ENCODE measurements at places on chromosomes 12 and 14. TPM values are rescaled to one million over a fixed set of nuclear protein-coding genes. Genes with fewer than 3 reads are reported as not detected.

Gene KRT1
- total RNA-seq: 0.20 TPM

Gene PPP1R1A
- 0.43 TPM for total RNA-seq

Gene PLEKHD1
- 0.50 TPM for total RNA-seq

Gene HSP90B1
- total RNA-seq: 857 TPM

- H3K27ac ChIP-seq: no peak overlapping the region
- H3K27me3 ChIP-seq: no peaks in the 10 kb centered on the region
- no peak for DNase-seq
- H3K36me3 ChIP-seq: no peaks in the 10 kb centered on the region
- H3K4me3 ChIP-seq: no peak overlapping the region
- H3K4me1 ChIP-seq: peaks cover 5% of the 10 kb centered on the region
Observed at GRCh38 chr12:90991952-90992465, 12.8 kb downstream of the EPYC start.

- H3K36me3 ChIP-seq: peaks cover 5% of the 10 kb centered on the region
- no peak overlapping the region for H3K27ac ChIP-seq
- no peak for DNase-seq
Observed at GRCh38 chr12:108525681-108526080, 10.6 kb downstream of the FICD start.

DNA sequence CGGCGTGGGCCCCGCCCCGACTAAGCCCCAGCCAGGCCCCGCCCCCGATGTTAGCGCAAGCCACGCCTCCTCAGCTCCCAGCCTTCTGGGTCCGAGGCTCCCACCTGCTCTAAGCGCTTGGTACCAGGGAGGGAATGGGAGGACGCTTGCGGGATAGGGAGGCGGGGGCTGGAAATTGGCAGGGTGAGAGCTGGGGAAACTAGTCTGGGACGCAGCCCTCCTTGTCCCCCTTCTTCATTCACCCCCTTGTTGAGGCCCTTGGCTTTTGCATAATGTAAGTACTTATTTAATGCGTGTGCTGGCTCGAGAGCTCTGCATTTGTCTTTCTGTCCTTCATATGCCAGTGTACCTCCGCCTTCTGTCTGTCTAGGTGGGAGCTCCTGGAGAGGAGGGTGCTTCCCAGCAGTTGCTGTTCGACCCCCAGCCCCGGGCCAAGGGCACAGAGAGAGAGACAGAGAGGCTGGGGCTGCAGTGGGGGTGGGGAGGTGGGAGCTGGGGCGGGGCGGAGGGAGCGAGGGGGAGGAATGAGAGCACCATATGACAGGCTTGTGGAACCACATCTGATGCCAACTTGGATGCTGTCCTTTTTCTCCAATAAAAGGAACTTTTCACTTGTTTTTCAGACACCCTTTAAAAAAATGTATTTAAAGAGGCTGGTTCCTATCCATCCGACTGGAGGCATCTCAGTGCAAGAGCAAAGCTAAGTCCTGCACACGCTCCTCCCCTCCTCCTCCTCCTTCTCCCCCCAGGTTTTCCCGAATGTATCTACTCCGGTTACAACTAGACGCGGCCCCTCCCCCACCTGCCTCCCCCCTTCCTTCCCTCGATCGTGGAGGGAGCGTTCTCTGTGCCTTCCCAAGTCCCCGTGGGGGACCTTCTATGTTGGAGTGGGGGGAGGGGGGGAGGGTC lies 25.6 kb upstream of the MAP1LC3B2 start:
- no peaks in the 10 kb centered on the region for H3K36me3 ChIP-seq
- DNase-seq: peak; percentile 87
- H3K27me3 ChIP-seq: no peaks in the 10 kb centered on the region

DNA sequence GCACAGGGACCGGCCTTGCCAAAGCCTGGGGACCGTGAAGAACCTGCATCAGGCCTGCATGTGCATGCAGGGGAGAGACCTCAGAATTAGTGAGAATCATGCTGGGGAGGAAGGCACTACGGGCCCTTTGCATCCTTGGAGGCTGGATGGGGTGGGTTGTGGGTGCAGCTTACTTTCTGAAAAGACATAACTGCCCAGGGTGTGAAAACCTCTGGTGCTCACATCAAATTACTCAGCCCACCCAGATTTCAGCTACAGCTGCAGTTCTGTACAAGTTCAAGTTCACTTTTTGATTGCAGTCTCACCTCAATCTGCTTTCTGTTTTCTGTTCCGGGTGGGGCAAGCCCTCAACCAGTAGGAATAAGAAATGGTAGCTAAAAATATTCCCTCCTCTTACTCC lies 130.6 kb downstream of the SLC15A4 start:
- no peaks in the 10 kb centered on the region for H3K36me3 ChIP-seq
- no peak for DNase-seq
- no peaks in the 10 kb centered on the region for H3K27me3 ChIP-seq
- no peaks in the 10 kb centered on the region for H3K4me1 ChIP-seq
- H3K27ac ChIP-seq: no peak overlapping the region
- no peak overlapping the region for H3K4me3 ChIP-seq

DNA sequence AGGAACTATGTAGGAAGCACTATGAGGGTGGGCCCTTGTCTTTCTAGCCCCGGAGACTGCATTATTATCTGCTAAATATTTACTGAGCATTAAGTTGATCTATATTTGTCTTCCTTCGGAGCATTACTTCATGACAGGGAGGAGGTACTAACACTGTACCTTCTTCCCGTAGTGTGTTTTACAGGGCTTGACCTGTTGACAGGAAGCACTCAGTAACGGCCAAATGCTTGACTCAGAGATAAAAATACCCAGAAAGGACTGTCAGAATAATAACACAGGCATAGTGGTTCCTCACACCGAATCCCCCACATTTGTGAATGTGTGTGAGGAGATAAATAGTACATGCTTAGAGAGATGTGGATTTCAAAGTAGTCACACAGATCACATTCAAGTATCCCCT lies 466.6 kb downstream of the EGLN3 start:
- H3K27me3 ChIP-seq: no peaks in the 10 kb centered on the region
- H3K4me1 ChIP-seq: no peaks in the 10 kb centered on the region
- no peaks in the 10 kb centered on the region for H3K36me3 ChIP-seq
- no peak for DNase-seq
- H3K27ac ChIP-seq: no peak overlapping the region

DNA sequence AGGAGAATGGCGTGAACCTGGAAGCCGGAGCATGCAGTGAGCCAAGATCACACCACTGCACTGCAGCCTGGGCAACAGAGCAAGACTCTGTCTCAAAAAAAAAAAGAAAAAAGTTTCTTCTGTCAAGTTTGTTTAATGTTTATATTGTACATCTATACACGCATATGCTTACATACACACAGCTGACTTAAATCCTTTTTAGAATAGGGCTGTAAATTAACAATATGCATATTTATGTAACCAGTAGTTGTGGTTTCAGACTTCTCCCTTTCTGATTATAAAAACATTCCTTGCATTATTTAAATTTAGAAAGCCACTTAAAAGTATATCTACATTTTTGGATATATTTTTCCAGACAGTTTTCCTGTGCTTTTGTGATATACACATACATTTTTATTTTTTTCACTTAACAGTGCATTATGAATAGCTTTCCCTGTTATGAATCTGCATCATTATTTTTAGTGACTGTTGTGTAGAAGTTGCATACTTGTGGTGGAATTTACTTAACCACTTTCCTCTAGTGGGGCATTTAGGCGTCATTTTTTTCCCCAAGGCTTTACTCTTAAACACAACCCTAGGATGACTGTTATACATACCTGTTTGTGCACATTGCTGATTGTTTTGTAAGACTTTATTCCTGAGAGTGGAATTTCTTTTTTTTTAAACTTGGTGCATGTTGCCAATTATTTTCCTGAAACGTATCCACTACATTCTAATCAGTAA lies 29.4 kb downstream of the POLR3B start:
- no peaks in the 10 kb centered on the region for H3K4me1 ChIP-seq
- DNase-seq: no peak
- H3K36me3 ChIP-seq: no peaks in the 10 kb centered on the region
- H3K27ac ChIP-seq: no peak overlapping the region
- H3K27me3 ChIP-seq: no peaks in the 10 kb centered on the region
- no peak overlapping the region for H3K4me3 ChIP-seq

GRCh38 chr14:106556665-106557289 lies 1030.4 kb downstream of the TMEM121 start:
- H3K4me1 ChIP-seq: no peaks in the 10 kb centered on the region
- no peak overlapping the region for H3K4me3 ChIP-seq
- H3K27me3 ChIP-seq: no peaks in the 10 kb centered on the region
- no peaks in the 10 kb centered on the region for H3K36me3 ChIP-seq
- peak; percentile 82 for DNase-seq
- H3K27ac ChIP-seq: no peak overlapping the region

GRCh38 chr12:65335021-65335714 lies 56.7 kb downstream of the MSRB3 start:
- DNase-seq: peak; percentile 66
- no peaks in the 10 kb centered on the region for H3K36me3 ChIP-seq
- peak overlapping the region; percentile 64 for H3K27ac ChIP-seq
- peaks cover 25% of the 10 kb centered on the region for H3K4me1 ChIP-seq

GRCh38 chr12:61009192-61009591 lies 1251.0 kb upstream of the USP15 start:
- no peak overlapping the region for H3K4me3 ChIP-seq
- no peak for DNase-seq
- no peaks in the 10 kb centered on the region for H3K4me1 ChIP-seq
- H3K27ac ChIP-seq: no peak overlapping the region
- H3K27me3 ChIP-seq: no peaks in the 10 kb centered on the region
